ENCODE measurements at places on chromosomes 5 and 9.

DNA sequence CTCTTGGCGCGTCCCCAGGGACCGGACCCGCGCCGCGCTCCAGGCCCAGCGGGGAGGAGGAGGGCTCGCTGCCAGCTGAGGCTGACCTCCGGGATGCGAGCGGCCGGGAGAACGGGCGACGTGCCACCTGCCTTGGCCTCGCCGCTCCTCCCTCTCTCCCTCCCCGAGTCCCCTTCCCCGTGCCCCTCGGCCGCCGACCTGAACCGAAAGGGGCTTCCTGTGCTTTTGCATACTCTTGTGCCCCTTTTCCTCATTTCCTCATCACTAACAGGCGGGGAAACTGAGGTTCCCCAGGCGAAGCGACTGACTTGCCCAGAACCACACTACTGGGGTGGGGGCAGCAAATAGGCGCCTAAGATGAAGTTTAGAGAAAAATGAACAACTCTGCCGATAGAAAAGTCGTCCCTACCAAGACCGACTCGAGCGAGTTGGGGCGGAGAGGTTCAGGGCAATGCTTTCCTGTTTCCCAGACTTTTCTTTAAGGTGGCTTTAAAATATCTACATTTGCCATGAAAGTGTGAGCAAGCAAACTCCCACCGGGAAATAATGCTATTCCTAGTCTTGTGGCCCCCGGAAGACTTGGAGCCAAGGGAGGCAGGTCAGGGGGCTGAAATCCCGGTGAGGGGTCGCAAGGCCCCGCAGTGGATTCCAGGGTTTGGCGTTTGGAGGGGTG, 580 bp upstream of the DUSP1 start:
- DNase-seq, result no peak

GRCh38 chr9:114521846-114522245, 16.6 kb upstream of the WHRN start:
- no peak for DNase-seq

DNA sequence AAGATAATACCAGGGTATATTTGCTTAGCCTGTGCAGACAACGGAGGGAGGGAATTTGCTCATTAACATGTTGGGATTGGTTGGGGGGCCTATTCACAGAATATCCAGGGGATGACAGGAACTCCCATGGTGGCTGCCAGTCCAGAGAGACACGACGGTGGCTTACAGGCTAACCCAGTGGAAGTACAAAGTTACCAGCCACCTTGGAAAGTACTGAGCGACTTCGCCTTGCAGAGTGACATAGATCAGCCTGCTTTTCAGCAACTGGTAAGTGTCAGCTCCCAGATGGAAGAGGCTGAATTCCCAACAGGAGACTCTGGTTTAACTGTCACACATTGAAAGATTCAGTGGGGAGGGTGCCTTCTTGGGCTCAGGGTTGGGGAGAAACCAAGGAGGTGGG, 7.9 kb downstream of the ISL1 start:
- no peak for DNase-seq

- DNase-seq, result no peak
These were observed 6.3 kb downstream of the SPTAN1 start for GRCh38 chr9:128558431-128559310.

DNA sequence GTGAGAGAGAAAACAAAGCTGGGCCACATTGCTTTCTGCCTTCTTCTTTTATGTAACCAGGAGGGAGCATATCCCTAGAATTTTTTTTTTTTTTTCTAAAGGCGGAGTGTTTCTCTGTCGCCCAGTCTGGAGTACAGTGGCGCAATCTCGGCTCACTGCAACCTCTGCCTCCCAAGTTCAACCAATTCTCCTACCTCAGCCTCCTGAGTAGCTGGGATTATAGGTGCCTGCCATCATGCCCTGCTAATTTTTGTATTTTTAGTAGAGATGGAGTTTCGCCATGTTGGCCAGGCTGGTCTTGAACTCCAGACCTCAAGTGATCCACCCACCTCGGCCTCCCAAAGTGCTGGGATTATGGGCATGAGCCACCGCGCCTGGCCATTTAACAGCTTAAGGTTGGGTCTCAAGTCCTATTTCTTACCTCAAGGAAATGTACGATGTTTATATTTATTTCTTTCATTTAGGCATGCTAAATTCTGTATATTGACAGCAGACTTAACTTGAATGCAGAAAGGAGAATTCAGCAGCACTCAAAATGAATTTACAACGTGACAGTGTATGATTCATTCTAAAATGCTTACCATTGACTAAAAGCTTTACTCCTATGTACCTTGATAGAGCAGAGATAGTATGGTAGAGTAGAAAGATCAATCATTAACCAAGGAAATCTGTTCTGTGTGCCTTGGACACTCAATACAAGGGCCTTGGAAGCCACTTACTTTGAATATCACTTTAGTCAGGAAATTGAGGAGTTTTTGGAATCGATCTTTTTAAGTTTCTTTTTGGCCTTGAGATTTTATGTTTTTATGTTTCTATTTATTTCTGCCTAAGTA, 100.9 kb downstream of the F2RL2 start:
- no peak for DNase-seq

DNA sequence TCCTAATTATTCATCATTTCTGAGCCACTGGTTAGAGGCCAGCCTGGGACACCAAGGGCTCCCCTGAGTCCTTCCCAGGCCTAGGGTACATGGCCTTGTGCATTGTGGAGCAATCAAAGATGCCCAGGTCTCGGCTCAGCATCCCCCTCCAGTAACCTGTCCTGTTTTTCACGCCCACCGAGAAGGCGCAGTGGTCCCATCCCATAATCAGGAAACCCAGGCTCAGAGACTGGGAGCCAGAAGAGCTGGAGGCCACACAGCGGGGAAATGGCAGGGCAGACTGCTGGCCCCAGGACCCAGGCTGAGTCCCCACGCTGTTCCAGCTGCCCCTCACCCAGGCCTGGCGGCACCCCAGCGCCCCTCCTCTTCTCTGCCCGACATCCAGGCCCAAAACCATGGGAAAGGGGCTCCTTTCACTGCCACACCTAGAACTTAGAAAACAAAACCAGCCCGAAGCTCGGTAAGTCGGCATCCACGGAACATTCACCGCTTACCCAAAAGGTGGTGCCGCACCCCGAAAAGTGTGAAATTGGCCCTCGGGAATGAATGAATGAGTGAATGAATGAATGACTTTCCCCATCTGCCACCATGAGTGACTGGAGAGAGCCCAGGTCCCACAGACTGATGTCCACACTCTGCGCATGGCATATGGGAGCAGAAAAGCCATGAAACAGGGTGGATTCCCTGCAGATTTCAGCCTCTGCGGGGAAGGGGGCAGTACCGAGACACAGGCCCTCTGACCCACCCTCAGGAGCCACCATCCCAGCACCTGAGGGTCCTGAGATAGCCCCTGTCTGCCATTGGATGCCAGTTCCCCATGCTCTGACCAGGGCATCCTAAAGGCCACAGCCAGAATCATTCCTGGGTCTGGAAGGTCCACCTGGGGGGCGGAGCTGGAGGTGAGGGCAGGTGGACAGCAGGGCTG, 132.5 kb downstream of the OLFM1 start:
- no peak for DNase-seq

DNA sequence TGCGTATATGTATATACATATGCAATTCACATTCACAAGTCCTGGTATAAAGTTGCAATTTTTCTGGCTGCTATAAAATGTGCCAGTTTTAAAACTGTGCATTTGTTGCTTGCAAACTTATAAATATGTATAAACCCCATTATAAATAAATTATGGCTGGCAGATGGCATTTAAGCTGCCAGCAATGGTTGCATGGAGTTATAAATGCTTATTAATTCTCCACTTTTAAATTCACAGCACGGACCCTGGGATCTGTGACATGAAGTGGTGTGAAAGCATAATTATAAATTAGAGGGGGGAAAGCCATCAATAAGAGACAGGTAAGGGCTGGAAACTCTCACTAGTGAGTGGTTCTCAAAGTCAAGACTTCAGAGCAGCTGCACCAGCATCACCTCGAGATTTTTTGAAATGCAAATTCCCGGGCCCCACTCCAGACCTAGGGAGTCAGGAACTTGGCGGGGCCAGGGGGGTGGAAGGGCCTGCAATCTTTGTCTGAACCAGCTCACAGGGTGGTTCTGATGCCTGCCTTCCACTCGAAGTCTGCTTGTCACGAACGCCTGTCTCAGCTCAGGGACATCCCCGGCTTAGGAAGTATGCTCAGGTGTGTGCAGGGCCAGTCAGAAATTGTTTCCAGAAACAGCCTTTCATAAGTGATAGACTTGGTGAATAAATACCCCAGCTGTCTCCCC, 16.9 kb downstream of the S1PR3 start:
- DNase-seq, result no peak
